ENCODE measurements at places on chromosomes 2 and 18.

DNA sequence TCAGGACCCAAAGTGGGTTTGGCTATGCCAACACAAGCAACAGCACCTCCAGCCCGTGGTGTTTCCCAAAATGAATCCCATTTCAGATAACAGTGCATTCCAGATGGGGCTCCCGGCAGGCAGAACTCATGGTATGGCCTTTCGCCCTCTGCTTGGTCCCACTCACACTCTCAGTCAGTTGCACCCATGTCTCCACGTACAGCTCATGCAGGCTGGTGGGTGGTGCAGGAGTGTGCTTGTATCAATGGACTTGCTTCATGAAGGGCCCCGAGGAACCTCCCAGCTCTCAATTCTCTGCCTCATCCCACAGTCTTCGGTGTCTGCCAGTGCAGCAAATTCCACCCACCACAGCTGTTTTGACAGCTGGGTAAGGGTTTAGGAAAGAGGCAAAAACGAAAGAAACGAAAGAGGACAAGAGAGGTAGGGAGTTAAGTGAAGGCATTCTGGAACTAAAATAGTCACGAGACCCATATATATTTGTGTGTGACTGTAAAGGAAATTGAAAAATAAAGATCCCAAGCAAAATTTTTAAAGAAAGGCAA is 278.1 kb downstream of the DCDC2C start:
- no peak for DNase-seq

DNA sequence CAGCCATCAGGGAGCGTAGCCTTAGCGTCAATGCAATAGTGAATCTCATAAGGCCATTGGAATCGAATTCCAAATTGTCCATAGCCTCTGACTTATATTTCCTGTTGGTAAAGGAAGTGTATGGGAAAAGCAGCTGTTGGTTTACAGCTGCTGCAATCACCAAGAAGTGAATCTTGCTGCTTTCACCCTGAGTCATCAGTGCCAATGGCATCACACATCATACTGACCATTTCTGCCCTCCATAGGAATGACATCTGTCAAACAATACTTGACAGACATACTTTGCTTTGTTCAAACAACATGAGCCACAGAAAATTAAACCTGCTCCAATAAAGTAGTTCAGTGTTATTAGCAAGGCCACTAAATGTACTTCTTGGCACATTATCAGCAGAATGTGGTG is 111.2 kb upstream of the KLHL29 start:
- DNase-seq = no peak

DNA sequence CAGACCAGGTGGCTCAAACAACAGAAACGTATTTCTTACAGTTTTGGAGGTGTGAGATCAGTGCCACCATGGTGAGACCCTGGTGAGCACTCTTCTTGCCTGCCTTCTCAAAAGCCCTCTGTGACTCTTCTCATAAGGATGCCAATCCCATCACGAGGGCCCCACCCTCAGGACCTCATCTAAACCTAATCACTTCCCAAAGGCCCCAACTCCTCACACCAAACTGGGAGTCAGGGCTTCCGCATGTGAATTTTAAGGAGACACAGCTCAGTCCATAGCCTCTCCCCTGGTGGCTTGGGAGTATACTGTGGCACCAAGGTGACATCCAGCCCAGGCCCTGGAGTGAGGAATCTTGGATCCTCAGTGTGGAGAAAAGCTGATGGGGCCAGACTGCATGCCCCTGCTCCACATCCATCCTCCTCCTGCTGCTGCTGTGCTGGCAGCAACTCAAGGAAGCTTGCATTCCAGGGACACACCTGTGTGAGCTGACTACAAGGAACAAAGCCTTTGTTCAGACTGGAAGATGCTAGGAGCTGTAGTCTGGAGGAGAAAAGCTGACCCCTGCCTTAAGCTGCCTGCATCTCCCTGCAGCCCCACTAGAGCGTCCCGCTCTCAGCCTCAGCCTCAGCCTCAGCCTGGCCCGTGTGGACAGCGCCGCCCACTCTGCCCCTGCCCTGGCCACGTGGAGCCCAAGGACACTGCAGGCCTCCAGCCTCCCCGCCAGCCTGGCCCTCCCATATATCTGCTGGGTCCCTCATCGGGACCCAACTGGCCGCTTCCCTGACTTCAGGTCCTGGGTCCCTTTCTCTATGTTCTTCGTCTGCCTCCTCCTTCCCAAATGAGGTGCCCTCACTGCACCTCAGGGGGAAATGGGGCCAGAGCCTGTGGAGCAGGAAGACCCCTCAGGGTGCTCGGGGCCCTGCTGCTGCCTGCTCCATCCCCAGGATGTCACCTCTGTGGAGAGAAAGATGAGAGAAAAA is 87.8 kb upstream of the RAB6C start:
- no peak for DNase-seq

DNA sequence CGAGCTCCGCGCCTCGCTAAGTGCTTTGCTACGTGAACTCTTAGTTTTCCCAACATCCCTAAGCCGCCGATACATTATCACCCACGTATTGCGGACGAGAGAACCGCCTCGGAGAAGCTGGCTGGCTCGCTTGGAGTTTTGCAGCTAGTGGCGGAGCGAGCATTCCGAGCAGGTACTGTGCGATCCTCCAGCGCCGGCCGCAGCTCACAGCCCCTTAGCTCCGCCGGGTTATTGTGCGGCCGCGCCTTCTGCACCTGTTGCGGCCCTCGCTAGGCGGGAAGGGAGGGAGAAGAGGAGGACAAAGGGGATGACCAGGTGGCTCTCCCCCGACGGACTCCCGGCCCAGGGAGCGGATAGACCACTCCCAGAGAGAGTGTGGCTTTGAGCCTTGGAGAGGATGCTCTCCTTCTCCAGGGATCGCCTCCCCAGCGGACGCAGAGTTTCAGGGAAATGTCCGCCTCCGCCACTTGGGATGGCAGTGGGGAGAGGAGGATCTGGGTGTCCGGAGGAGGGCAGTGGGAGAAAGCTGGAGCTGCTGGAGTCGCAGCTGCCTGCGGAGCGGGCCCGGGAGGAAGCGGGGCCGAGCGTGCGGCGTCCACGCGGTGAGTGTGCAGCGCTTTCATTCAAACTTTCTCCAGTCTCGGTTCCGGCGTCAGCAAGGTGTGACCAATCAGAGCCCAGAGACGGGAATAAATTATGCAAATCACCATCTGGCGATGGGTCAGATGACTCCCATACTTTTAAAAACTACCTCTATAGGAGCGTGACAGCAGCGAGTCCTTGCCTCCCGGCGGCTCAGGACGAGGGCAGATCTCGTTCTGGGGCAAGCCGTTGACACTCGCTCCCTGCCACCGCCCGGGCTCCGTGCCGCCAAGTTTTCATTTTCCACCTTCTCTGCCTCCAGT is at the start of gene LIPG:
Gene LIPG (plus strand): TSS at position 769 of the 905 bp plus-strand sequence. CDS start 252 bp downstream, outside the sequence.
- DNase-seq = peak; percentile 87

DNA sequence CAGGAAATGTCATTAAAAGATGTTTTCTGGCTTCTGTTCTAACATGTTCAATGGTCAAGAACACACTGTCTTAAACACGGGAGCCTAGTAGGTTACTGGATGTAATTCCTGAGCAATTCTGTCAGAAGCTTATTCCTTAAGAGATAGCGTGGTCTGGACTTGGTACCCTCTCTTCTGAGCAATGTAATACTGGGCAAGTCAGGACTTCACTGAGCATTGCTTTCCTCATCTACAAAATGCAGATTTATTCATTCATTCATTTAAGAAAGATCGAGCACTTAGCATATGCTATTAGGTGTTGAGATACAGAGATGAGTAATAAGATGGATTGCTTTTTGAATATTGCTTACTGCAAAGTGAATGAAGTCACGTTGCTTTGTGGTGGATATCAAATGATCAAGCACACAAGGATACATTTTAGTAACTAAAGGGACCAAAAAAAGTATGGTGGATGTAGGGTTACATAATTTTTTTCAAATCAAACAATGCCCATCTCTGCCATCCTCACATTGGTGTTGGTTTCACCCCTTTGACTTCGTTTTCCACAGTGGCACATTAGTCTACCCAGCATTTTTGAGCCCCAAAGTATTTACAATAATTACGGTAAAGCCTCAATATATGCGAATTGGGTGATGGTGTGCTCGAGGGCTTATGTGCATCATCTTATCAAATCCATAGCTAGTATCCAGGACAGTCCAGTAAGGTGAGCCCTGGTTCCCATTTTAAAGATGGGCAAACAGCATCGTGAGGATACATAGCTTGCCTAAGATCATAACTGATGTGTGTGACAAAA is 65.3 kb downstream of the ZC3H6 start:
- DNase-seq = no peak

- peak; percentile 28 for DNase-seq
Observed at GRCh38 chr2:88554189-88554588, 73.1 kb downstream of the EIF2AK3 start.

- DNase-seq = no peak
Observed at GRCh38 chr2:79801082-79801481, 288.2 kb downstream of the CTNNA2 start.

GRCh38 chr2:174635776-174636404 is 38.3 kb upstream of the WIPF1 start:
- no peak for DNase-seq

Measured in brain (organoid and tissue), 16 donors.